ENCODE measurements at places on chromosomes 13 and 19. TPM values are rescaled to one million over a fixed set of nuclear protein-coding genes. Genes with fewer than 3 reads are reported as not detected.

The ZNF69 gene
- 1.3 TPM for total RNA-seq

The CEACAM3 gene
- not detected for total RNA-seq

The TGFBR3L gene
- 0.54 TPM for total RNA-seq

The S1PR2 gene
- total RNA-seq = 2.0 TPM

The CRLF1 gene
- 0.09 TPM for total RNA-seq

The NCLN gene
- 60.7 TPM for total RNA-seq

The GPR4 gene
- total RNA-seq = 4.2 TPM

The IGFL3 gene
- total RNA-seq = not detected

The ZNF136 gene
- 8.8 TPM for total RNA-seq

The ICAM5 gene
- 0.56 TPM for total RNA-seq

The CEACAM8 gene
- not detected for total RNA-seq

The ODAD3 gene
- 0.28 TPM for total RNA-seq

The KLHL26 gene
- total RNA-seq = 6.9 TPM

The BRSK1 gene
- total RNA-seq = 2.0 TPM

The ZNF578 gene
- 1.8 TPM for total RNA-seq

The ATP1A3 gene
- total RNA-seq = not detected

The CPAMD8 gene
- 0.18 TPM for total RNA-seq

The CFAP97D2 gene
- total RNA-seq = not detected

The FCAR gene
- not detected for total RNA-seq

The COMP gene
- total RNA-seq = not detected

The KIR3DL1 gene
- not detected for total RNA-seq

The OSCAR gene
- total RNA-seq = not detected

The KLK3 gene
- not detected for total RNA-seq

The ZIM2 gene
- not detected for total RNA-seq

The CELF5 gene
- total RNA-seq = not detected

The PODNL1 gene
- 0.09 TPM for total RNA-seq

The CGB1 gene
- not detected for total RNA-seq

The PLIN5 gene
- total RNA-seq = 0.09 TPM

The ZNF525 gene
- total RNA-seq = 5.3 TPM

The DACH1 gene
- 4.0 TPM for total RNA-seq

The ZNF708 gene
- total RNA-seq = 6.0 TPM

All from endothelial cell of coronary artery (primary cell).